ENCODE measurements at places on chromosomes 5 and 9. TPM values are rescaled to one million over a fixed set of nuclear protein-coding genes. Genes with fewer than 3 reads are reported as not detected.

FOXI1 gene
- not detected for total RNA-seq

OR1Q1 gene
- total RNA-seq, result 0.08 TPM

MZB1 gene
- total RNA-seq, result not detected

ERAP2 gene
- 30.7 TPM for total RNA-seq

AFF4 gene
- 30.7 TPM for total RNA-seq

MAMDC4 gene
- total RNA-seq, result 0.59 TPM

NINJ1 gene
- total RNA-seq, result 35.1 TPM

PLEKHG4B gene
- not detected for total RNA-seq

ZNF454 gene
- total RNA-seq, result 2.8 TPM

PCDHB7 gene
- total RNA-seq, result 0.47 TPM

CTNND2 gene
- total RNA-seq, result not detected
